Right forelimb (tissue), 1 donor: ENCODE measurements at places on chromosomes 7 and 10.

- DNase-seq = peak; percentile 31
Observed at GRCh38 chr7:1675673-1676549, 5.8 kb downstream of the ELFN1 start.

GRCh38 chr10:4740471-4740870 is 85.5 kb upstream of the AKR1E2 start:
- DNase-seq = no peak

DNA sequence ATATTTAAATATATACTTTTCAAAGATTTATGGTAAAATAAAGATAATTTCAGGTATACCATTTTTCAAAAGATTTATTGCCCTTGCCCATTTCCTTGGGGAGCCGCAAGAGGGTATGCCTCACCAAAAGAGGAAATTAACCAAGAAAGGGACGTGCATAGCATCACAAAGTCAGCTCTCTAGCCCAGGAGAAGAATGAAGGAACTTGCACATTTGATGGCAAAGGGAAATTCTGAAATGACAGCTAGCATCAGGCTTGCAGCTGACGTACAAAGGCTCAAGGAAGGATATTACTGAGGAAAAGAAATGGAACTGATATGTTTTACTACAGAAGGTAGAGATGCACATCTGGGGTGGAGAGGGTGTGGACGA is 93.6 kb upstream of the RSU1 start:
- no peak for DNase-seq

- no peak for DNase-seq
Observed at GRCh38 chr10:17963431-17963830, 11.7 kb downstream of the SLC39A12 start.

- no peak for DNase-seq
Observed at GRCh38 chr7:75739796-75740672, 1.3 kb upstream of the HIP1 start.

GRCh38 chr7:132498319-132498718 is 78.0 kb downstream of the PLXNA4 start:
- no peak for DNase-seq
